Activated CD4-positive, alpha-beta T cell treated with anti-CD3 and anti-CD28 coated beads for 36 hours (primary cell): ENCODE measurements at places on chromosomes 2 and 18. TPM values are rescaled to one million over a fixed set of nuclear protein-coding genes. Genes with fewer than 3 reads are reported as not detected.
A peak's percentile ranks its signal among the peaks of the same experiment; 100 is the strongest.

GRCh38 chr2:207166349-207167098 lies 776 bp upstream of the KLF7 start:
- DNase-seq: peak; percentile 81

DNA sequence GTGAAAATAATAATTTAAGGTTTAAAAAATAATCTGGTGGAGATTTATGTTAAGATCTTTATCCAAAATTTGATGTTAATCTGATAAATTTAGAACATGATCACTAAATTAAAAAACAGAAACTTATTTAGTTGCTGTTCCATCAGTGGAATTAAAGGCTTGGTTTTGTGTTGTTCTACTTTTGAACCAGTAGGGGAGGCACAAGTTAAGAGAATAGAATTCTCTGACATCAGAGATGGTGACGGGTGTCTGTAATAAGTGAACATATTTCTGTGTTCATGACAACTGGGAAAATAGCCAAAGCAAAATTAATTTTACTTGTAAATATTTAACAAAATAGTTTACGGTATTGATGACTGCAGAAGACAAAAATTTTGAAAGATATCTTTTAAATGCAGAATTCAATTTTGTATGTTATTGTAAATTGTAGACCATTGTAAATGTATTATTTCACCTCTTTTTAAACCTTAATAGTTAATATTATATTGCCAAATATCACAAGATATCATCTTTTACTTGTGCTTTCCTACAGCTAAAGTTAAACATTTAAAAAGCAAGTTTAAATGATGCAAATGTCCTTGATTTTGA lies 106.0 kb downstream of the UBR3 start:
- no peak for DNase-seq

FAM228A gene
- total RNA-seq: 0.16 TPM

GRCh38 chr2:189150033-189150432 lies 29.5 kb downstream of the COL5A2 start:
- DNase-seq: no peak

GRCh38 chr2:134636714-134637113 lies 82.1 kb downstream of the TMEM163 start:
- no peak for DNase-seq

DNA sequence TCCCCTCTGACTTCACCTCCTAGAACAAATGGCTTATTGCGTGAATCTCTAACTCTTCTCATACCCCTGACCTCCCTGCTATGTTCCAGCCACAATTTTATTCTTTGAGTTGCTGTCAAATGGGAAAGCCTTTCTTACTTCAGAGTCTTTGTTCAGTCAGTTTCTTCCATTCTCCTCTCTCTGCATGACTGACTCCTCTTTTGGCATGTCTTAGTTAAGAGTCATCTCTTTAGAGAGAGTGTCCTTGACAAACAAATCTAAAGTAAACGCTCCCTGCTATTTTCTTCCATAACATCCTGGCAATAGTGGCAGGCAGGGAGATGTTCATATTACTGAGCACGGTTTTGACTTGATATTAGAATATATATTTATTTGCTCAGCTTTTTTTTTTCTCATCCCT lies 170.7 kb upstream of the ERBB4 start:
- no peak for DNase-seq

DNA sequence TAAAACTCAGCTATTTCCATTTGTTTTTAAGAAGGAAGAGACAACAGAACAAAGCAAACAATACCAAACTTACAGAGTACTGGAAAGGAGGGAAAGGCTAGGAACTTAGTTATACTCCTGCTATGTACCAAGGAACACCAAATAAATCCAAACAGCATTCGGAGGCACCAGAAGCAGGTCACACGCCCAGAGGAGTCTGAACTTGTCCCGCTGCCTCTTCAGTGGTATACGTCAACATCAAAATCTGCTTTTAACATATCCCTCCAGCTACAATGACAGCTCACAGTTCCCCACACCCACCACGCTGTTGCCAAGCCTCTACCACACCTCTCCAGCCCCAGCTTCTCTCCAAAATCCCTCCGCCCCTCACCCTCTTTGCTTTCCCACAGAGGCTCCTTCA lies 17.3 kb downstream of the C2orf76 start:
- no peak for DNase-seq

DNA sequence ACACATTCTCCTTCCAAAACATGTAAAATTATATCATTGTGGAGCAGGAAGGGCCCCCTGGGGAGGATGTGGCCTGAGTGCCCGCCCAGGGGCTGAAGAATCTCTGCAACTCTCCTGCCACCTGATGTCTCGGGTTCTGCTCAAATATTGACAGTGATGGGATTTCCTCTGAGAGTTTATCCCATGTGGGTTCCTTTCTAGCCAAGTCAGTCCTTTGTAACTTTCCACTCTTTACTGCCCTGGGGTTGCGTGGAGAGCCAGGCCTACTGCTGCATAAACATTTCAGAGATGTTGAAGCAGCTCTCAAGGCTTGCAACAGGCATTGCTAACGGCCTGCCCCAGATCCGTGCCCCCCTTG lies 4.0 kb upstream of the RAB17 start:
- DNase-seq: no peak

GRCh38 chr2:32755666-32756065 lies 127.8 kb downstream of the TTC27 start:
- DNase-seq: no peak

DNA sequence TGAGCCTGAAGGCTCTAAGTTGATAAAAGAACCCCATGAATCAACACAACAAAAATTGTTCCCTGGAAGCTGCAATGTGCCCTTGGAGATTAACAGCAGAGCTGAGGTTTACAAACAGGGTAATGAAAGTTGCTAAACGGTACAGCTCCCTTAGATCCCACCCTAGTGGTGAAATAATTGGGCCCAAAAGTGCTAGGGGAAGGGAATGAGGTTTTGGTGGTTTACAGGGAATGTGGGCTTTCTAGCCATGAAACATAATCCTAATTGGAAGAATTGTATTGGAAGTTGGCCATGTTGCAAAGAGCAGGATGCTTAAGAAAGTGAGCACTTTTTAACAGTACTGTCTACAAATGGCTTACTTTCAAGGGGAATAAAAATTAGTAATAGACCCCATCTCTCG lies 180.2 kb upstream of the SMIM21 start:
- DNase-seq: no peak

DNA sequence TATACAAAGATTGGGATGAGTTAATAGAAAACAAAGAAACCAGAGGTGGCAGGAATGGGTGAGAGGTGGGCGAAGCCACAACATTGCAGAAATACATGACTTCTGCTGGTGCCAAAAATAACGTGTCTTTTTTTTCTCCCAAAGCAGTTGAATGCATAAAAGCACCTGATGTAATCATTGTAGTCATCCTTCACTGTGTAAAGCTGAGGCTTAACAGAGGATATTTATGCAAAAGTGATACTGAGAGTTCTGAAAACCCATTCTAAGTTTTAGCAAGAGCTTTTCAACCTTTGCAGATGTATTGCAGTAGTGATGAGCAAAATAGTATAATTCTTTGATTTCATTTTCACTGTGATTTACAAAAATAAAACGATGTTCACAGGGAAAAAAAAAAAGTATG lies 173.0 kb downstream of the PTGR3 start:
- DNase-seq: no peak

DNA sequence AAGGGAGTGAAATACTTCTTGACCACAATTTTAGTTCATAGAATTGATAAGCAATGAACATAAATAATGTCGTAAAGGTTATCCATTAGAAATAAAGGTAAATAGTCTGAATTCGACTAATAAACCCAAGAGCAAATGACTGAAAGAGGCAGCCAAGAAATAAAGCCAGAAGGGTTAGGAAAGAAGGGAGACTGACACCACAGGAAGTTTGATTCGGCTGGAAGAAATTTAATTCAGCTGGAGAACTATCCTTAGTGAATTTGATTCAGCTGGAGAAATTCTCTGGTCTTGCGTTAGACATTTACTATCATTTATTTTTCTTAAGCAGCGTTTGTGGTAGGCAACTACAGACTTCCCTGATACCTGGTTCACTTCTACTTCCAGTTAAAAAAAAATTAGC lies 429.6 kb downstream of the PID1 start:
- no peak for DNase-seq

DNA sequence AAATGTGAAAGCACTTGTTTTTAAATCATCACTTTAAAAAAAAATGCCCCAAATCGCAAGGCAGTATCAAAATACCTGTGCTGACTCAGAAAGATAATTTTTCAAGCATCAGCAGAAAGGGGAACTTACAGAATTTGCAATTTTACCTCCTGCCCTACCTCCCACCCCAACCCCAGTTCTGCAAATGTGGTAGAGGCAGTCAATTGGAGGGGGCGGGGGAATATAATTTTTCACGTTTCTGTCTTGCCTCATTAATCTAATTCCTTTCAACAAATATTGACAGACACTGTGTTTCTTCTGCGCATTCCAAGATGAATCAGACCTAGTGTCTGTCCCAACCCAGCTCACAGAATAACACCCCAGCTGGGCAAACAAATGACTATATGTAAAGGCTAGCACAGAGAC lies 76.8 kb downstream of the ALPK2 start:
- peak; percentile 56 for DNase-seq

- peak; percentile 92 for DNase-seq
Measured at GRCh38 chr2:112259509-112260294, 4.9 kb upstream of the ZC3H8 start.

GRCh38 chr18:75204269-75204731 lies 4.6 kb downstream of the PTGR3 start:
- no peak for DNase-seq

CNPPD1 gene
- total RNA-seq: 41.4 TPM

DNA sequence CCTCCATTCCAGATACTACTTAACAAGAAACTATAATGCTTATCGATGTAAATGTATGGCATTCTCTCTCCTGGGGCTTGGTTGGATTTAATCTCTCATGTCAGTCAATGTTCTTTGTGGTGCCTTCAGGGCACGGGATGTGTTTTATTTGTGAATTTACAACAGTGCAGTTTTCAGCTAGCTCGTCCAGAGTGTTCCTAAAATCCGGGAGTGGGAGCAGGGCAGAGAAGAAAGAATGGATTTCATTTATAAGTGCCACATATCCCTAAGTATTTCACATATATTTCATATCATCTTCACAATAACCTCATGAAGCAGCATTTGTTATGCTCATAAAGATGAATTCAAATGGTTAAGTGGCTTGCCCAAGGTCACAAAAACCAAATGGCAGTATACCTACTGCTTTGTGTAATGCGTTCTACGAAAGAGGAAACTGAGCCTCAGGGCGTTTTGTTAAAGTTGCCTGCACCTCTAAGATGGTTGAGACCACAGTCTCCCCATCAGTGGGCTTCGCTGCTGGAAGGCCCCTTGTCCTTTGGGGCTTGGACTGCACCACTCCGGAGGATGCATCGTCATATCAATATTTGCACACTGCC lies 134.7 kb upstream of the MGAT5 start:
- no peak for DNase-seq

- DNase-seq: no peak
Measured at GRCh38 chr2:197372592-197372991, 62.0 kb upstream of the ANKRD44 start.

DNA sequence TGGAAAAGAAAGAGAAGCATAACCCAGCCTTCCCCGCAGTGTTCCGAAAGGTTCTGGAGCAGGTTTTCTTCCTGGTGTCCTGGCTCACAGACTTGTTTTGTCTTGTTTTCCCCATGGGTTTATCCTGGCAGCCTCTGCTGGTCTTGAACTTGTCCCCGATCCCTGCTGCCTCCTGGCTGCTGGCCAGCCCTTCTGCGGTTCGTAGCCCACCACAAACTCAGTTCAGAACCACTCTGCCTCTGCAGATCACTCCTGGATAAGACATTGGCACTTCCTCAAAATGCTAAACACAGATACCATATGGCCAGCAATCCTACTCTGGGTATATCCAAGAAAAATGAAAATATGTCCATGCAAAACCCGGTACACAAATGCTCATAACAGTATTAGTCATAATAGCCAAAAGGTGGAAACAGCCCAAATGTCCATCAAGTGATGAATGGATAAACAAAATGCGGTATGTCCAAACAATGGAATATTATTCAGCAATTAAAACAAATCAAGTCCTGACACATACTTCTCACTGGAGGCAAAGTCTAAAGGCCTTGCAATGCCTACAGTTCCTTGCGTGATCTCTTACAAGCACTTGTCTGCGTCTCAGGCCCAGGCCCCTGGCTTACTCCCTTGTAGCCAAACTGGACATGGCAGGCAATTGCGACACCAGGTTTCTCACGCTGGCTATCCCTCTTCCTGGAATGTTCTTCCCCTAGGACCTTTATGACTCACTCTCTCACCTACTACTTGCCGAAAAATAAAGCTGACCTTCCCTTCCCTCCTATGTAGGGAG lies 28.0 kb upstream of the ARHGEF4 start:
- DNase-seq: no peak

- DNase-seq: no peak
Measured at GRCh38 chr18:59607078-59607379, 90.2 kb downstream of the CCBE1 start.

DNA sequence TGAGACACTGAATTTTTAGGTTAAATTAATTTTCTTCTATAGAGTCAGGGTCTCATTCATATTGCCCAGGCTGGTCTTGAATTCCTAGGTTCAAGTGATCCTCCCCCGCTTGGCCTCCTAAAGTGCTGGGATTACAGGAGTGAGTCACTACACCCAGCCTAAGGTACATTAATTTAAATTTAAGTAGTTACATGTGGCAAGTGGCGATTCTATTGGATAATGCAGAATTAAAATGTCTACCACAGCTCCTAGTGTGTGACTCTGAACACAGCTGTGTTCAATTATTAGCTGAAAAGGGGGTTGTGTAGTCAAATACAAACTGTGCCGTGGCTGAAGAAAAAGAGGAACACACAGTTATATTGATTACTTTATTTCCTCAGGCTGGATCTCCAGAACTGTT lies 2.2 kb upstream of the CAD start:
- peak; percentile 2 for DNase-seq

- DNase-seq: no peak
Measured at GRCh38 chr2:219344751-219345430, 12.3 kb upstream of the RESP18 start.

- no peak for DNase-seq
Measured at GRCh38 chr2:218261423-218262236, 815 bp downstream of the GPBAR1 start.

DNA sequence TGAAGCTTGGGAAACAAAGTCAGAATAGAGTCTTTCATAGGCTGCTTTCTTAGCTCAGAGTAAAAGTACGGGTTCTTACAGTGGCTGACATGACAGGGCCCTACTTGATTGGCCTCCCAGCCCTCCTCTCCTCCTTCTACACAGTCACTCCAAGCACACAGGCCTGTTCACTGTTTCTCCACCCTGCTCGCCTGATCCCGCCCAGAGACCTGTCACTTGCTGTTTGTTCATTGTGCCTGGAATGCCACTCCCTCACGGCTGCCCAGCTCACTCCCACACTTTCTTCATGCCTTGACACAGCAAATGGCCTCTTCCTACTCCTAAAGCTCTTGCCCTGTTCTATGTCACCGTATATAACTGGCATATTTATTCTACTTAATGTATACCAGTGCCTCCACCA lies 104.8 kb downstream of the MAP4K4 start:
- DNase-seq: no peak

DNA sequence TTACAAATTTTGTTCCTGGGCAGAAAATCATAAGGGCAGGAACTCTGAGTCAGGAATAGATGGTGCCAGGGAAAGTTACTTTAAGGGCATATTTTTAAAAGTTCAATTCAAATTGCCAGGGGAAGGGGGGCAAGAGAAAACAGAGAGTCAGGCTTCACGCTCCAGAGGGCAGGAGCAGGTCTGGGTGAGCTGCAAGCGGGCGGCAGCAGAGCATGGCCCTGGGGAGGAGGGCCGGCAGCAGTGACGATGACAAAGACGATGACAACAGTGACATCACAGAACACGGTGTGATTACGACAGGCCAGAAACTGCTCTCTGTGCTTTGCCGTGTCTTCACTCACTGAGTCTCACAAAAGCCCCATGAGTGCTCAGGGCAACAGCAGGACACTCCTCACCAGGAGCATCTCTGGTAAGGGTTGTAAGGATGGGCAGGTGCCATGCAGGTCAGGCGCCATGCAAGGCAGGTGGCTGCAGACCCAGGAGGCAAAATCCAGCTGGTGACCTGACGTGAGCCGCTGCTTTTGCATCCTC lies 23.3 kb downstream of the CHST10 start:
- no peak for DNase-seq
